ENCODE measurements at places on chromosomes 7 and 10.

DNA sequence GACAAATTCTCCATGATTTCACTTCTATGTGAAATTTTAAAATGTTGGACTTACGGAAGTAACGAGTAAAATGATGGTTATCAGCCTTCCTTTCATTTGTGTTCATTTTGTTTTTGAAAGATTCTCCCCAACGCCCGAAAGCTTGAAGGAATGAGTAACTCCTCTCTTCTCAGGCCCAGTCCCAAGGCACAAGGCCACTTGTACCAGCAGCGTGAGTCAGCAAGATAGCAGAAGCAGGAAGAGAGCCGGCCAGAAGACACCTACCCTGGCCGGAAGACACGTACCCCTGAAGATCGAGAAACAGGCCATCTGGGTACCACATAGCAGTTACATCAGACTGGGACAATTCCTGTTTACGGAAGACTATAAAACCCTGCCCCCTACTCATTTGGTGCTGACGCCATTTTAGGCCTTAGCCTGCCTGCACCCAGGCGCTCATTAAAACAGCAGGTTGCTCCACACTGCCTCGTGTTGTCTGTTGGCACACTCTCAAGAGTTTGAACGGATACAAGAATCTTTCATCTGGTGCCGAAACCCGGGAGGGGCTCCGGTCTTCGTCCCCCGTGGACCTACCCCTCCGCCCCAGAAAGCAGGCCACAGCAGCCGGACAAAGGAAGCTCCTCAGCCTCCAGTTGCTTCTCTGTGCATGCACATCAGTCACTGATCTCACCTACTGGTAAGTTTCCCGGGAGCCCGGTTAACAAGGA lies 60.4 kb downstream of the LRRC17 start:
- DNase-seq: no peak

- DNase-seq: no peak
These were observed 75.4 kb downstream of the EGFR start for GRCh38 chr7:55094092-55094690.

GRCh38 chr7:30458311-30458710 lies 20.3 kb downstream of the NOD1 start:
- DNase-seq: no peak

GRCh38 chr7:108294595-108294994 lies 161.6 kb downstream of the NRCAM start:
- no peak for DNase-seq

DNA sequence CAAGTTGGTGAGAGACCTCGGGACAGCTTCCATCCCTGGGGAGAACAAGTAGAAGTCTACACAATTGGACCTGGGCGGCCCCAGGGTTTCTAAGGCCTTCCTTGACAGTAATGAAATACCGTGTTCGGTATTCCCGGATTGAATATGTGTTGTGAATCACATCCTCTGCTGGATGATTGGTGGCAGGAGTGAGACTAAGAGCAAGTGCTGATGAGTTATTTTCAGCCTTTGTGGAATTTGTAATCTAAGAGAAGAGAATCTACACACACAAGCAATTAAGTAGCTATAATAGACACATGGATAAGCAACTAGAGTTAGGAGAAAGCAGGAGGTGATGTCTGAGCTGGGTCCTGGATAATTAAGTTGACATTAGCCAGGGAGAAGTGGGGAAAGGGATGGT lies 64.8 kb upstream of the VWC2 start:
- DNase-seq: no peak

DNA sequence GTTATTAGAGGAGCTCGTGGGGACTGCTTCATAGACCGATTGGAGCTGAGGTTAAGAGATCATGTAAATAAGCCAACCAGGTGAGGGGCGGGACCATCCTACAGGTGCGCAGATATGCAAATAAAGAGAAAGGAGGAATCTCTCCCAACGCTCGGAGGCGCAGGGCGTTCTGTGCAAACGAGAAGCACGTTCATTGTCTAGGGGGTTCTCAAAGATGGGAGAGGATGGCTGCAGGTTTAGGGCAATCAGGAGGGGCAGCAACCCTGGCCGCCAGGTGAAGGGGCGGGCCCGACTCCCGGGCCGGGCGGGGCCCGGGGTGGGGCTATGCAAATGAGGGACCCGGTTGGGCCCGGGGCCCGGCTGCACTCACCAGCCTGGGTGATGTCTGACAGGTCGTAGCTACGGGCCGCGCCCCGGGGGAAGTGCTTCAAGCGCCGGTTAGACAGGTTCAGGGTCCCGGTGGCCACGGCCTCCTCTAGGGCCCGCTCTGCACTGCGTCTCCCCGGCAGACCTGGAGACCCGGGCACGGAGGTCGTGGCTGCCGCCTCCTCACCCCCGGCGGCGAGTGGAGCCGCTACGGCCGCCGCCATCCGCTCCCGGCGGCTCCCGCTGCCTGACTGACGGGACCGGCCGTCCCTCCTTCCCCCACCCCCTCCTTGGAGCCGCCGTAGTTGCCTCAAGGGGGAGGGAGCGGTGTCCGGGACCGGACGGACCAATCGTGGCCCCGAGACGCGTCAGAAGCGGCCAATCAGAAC lies at the start of gene LRCH4:
Gene LRCH4, minus strand, starts transcription at position 619 of the 755 bp plus-strand sequence. Its CDS starts 29 bp downstream, at position 590.
- DNase-seq: peak; percentile 69

DNA sequence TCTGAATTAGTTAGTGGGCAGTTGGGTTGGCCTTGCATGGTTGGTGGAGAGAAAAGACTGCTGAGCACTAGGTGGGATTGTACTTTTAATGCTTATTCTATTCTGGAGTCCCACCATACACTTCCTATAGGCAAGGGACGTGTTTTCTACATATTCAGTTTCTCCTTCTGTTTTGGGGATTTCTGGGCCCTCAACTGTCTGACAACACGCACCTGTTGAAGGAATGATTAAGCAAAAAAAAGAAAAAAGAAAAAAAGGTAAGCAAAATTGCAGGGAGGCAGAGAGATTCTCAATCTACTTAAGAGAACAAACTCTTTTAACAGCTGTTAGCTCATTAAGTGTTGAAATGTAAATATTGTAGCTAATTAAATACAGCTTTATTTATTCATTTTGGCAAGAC lies 541.3 kb downstream of the CALN1 start:
- no peak for DNase-seq

GRCh38 chr10:43166207-43166879 lies 28.1 kb downstream of the CSGALNACT2 start:
- no peak for DNase-seq

GRCh38 chr7:158484801-158485531 lies 102.7 kb downstream of the PTPRN2 start:
- no peak for DNase-seq

DNA sequence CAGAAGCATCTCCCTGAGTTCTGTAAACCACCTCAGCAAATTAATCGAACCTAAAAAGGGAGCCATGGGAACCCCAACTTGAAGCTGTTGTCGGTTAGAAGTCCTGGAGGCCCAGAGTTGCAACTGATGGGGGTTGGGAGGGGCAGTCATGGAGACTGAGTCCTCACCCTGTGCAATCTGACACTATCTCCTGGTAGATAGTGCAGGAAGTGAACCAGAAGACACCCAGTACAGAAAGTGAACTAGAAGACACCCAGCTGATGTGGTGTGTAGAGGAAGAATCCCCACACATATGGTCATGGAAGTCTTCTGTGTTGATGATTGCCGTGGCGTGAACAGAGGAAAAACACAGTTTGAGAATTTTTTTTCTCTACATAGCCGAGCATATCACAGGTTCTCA lies 58.8 kb upstream of the SRRM3 start:
- peak; percentile 45 for DNase-seq

GRCh38 chr7:151008511-151009323 lies 15.6 kb downstream of the ATG9B start:
- peak; percentile 88 for DNase-seq

- peak; percentile 21 for DNase-seq
These were observed 746 bp upstream of the MRPS16 start for GRCh38 chr10:73253225-73253555.

GRCh38 chr7:130279286-130279685 lies 12.6 kb downstream of the CPA2 start:
- DNase-seq: no peak

GRCh38 chr7:23135755-23136154 lies 30.2 kb downstream of the KLHL7 start:
- DNase-seq: no peak

DNA sequence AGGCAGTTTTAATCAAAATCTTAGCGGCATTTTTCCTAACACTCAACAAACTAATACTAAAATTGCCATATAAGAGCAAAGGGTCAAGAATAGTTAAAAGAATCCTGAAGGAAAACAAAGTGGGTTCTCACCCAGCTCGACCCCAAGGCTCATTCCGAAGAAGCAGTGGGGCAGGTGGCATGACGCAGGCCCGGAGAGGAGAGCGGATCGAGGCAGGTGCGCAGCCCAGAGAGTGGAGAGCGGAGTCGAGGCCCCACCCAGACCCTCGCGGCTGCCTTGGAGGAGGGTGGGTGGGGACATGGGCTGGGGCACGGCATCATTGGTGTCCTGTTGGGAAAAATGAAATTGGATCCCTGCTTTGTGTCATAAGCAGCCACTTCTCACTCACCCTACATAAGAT lies 109.8 kb downstream of the INPP5A start:
- DNase-seq: no peak

DNA sequence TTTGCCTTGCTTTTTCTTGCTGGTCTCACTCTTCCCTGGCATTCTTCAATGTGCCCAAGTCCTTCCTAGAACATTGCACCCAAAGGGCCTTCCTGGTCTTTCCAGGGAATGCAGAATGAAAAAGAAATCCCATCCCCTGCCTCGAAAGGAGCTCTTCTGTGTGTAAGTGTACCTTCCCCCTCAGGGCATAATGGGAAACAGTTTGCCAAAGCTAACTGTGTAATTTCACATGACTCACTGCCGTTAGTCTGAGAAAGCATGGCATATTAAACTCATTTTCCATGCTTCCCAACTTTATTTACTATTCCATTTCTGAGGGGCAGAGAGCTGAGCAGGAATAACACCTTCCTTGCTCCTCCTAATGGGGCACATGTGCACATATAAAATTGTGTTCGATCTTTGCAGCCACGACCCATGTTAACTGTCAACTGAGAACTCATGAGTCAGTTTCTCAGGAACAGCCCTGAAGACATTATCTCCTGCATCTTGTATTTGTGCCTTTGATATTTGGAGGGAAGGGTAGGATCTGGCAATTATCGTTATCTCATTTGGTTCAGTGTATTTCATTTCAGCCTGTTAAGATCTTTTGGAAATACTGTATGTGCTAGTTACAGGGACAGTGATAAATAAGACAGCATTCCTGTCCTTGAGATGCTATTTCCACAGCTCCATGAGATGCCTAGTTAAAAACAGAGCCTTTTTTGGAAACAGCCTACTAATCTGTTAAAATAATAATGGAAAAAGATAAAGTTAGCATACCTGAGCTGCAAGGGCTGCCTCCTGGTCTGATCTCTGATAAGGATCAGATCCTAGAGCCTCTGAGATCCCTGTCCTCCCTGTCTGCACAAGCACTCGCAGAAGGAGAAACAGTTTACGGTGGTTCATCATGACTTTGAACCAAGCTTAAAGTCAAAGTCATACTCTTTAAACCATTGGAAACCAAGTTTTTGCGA lies 42.3 kb downstream of the IKZF1 start:
- no peak for DNase-seq

DNA sequence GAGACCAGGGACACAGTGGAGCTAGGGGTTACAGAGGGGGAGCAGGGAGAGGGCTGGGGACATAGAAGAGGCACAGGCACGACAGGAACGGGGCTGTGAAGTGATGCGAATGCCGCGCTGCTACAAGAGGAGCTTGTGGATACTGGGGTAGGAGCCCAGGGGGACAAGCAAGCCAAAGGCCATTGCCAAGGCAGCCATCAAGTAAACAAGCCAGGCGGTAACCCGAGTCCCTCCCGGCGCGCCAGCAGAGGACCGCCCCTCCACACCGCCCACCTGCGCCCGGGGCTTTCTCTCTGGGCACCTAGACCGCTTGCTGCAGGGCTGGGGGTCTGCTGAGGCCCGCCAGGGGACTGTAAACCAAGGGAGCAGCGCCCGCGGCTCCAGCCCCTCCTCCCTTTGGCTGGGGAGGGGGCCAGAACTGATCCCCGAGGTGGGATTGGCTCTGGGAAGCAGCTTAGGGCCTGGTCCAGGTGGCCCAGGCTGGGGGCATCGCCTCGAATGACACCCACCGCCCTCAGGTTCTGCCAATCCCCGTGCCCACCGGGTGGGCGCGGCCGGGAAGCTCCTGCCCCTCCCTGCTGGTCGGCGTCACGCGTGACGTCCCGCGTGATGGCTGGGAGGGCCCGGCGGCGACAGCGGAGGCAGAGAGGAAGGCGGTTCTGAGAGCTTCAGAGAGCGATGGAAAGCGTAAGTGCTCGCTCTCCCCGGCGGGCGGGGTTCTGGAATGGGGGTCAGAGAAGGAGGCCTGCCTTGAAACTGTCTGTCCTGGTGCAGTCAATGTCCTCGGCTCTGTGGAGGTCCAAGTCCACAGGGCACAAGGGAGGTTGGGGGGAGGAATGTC lies 982 bp downstream of the SFXN3 start:
- peak; percentile 86 for DNase-seq

- DNase-seq: no peak
These were observed 173.5 kb downstream of the KMT2E start for GRCh38 chr7:105187302-105188169.

DNA sequence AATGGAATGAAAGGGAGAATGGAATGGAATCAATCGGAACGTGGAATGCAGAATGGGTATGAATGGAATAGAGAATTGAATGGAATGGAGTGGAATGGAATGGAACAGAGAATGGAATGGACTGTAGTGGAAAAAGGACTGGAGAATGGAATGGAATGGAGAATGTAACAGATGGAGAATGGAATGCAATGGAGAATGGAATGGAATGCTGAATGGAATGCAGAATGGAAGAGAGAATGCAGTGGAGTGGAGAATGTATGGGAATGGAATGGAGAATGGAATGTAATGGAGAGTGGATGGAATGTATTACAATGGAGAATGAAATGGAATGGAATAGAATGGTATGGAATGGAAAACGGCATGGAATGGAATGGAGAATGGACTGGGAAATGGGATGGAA lies 96.9 kb downstream of the NSUN6 start:
- no peak for DNase-seq

Data from CD4-positive, alpha-beta T cell treated with Interleukin-21 for 1 hour (primary cell).